CD4-positive, alpha-beta T cell treated with Interleukin-17A for 4 hours (primary cell): ENCODE measurements at places on chromosomes 6 and 20.

DNA sequence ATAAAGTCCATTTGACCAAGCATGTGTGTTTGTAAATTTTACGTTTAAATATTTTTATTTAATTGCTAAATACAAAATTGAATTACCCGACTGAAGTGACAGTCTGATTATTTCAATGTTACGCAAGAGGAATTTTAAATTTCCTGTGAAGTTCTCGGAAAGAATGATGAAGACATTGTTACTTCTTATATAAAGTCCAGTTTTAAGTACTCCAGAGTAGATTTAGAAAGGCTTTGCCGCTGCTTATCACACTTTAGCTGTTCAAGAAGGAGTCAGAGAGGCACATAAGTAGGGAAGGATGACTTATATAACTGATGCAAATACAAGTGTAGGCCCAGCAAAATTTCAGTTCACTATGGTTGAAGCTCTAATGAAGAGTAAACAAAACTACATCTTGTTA lies 265.1 kb upstream of the CITED2 start:
- DNase-seq = no peak

DNA sequence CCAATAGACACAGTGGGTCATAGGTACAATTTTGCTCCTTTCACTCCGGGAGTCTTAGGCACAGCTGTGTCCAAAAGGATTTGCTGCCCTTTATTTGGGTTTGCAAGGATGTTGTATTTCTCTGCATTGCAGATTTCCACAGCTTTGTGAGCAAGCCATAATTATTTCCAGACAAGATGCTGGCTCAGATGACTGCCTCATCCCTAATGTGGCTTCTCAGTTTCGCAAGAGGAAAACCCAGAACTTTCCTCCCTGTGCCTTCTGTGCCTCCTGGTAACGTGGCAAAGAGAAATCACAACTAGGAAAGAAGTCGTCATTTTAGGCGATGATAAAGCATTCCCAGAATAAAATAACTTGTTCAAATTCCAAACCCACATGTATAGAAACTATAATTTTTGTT lies 33.7 kb downstream of the FAM50B start:
- DNase-seq = no peak

DNA sequence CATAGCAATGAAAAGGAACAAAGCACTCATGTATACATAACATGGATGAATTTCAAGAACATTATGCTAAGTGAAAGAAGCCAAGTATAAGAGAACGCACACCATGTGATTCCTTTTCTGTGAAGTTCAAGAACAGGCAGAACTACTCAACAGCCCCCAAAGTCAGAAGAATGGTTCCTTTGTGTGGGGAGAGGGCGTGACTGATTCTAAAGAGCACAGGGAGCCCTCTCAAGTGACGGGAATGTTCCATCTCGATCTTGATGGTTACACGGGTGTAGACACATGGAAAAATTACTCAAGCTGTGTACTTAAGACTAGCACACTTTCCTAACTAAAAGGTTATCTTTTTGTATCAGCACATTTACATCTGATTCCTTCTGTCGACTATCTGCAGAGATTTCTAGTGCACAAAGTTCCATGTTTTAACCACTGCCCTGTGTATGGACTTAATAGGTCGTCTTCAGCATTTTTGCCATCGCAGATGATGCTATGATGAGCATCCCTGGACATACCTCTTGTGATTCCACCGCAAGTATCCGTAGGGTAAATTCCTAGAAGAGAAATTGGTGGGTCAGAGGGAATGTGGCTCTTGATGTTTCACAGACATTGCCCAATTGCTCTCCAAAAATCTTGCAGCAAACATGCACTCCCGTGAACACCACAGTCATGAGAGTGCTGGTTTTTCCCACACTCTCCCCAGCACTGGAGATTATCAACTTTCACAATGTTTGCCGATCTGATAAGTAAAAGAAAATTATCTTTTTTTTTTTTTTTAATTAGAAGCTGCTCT lies 279.3 kb downstream of the BMP7 start:
- DNase-seq = no peak

DNA sequence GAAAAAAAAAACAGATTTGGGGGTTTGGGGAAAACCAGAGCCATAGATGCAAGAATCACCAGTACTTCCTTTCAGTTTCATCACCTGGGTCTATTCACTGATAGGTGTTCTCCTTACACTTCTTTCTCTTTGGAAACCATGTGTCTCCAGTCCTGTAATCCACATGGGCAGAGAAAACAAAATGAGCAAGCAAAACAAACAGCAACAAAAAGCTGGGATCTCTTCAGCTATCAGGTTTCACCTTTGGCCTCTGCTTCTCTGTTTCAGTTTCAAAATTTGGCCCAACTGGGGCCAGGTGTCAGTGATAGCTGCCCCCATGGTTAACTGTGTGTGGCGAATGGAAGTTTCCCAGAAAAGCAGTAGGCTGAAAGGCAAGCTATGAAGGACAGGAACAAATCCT lies 220.0 kb upstream of the THBS2 start:
- DNase-seq = no peak

DNA sequence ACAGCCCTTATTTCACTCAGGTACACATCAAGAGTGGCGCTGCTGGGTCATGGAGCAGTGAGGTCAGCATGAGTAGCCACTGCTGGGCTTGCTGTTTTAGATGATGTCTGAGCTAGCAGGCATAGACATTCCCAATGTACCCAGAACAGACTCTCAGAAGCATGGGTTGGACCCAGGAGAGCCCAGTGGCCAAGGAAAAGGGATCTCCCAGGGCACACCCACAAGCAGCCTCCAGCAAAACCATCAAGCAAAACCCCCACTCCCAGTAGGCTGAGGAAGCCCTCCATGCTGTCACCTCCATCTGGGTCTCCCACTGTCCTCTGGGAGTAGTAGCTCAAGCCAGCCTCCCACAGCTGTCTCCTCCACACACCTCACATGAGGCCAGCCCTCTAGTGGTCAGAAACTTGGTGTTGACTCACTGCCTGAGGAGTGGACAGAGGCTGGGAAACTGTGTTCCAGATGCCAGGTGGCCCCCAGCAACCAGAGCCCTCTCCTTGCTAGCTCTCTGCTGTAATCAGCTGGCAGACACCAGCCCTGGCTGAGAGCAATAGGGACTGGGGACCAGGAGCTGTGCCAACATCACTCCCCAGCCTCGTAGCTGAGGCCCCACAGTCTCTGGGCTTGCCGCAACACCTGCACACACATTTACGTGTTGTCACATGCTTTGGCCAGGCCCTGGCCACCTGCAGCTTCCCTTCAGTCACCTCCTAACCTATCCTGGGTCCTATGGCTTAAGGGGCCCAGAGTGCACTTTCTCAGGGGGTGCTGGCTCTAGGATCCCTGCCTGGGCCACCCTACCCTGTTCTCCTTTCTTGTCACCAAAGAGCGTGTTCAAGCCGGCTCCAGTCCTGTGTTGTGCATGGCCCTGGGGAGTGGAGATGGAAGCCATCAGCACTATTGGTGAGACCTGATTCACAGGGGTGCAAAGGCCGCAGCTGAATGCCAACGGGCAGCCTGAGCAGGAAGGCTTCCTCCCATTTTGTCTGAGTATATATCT lies 1.9 kb upstream of the AP5S1 start:
- DNase-seq = peak; percentile 26

- no peak for DNase-seq
Measured at GRCh38 chr6:108916026-108916686, 67.9 kb downstream of the ARMC2 start.

DNA sequence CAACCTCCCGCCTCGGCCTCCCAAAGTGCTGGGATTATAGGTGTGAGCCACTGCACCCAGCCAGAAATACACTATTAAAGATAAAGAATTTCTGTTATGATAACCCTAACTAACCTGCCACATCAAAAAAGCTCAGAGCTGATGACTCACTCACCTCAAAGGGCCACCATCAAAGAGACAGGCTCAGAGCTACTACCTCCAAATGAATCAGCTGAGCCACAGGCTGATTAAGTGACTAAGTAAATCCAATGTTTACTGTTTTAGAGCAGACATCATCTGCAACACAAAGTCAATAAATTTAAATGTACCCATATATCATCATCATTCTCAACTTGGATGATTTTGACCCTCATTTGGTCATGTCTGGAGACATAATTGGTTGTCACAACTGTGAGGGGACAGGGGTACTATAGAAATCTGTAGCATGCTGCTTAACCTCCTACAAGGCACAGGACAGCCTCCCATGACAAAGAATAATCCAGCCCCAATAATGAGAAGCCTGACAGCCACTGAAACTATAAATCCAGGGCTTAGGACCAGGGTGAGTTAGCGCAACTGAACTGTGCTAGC lies 106.5 kb downstream of the ATP9A start:
- peak; percentile 45 for DNase-seq

GRCh38 chr20:37521061-37521771 lies at the start of gene NNAT:
Gene NNAT (plus strand): TSS chr20:37521250. CDS start chr20:37521332, 82 bp downstream.
- DNase-seq = peak; percentile 24

- no peak for DNase-seq
Measured at GRCh38 chr6:41174610-41175009, 11.7 kb upstream of the TREM2 start.
